ENCODE measurements at places on chromosomes 7 and 10.

- DNase-seq, result peak; percentile 60
Observed at GRCh38 chr10:74825371-74826141, 844 bp upstream of the KAT6B start.

GRCh38 chr10:23344241-23344841 is at the start of gene C10orf67:
Gene C10orf67 (minus strand): TSS chr10:23344797. CDS start chr10:23344774, 23 bp downstream.
- DNase-seq, result no peak

- DNase-seq, result no peak
Observed at GRCh38 chr7:34220506-34221185, 315.3 kb downstream of the BMPER start.

- DNase-seq, result no peak
Observed at GRCh38 chr7:35258868-35259522, 5.1 kb upstream of the TBX20 start.

GRCh38 chr10:130065251-130065650 is 45.4 kb downstream of the C10orf143 start:
- no peak for DNase-seq

DNA sequence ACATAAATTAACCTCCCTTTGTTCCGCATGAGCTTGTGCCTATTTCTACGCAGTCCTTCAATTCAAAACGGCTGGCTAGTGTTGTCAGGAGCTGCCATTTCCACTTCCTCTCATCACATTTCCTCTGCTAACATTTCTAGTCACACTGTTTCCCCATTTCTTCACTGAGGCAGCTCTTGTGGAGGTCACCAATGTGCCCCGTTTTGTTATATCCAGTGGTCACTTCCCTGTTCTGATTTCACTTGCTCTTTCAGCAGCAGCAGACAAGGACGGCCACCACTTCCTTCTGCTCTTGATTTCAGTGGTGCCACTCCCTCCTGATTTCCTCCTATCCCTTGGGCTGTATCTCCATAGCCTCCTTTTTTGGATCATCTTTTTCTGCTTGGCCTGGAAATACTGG is 64.8 kb upstream of the SEC61G start:
- DNase-seq, result no peak

DNA sequence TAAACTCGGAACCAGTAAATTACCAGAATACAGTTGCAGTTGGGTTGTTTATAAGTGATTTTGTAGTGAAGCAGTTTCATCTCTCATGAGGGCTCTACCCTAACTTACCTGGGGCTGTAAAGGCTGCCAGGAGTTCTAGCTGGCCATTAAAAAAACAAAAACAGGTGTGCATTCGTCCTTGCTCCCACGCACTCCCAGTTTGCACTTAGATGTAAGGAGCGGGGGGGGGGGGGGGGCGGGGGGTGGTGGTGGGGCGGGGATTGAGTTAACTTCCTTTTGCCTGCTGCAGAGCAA is 2.3 kb upstream of the PFKFB3 start:
- DNase-seq, result no peak

DNA sequence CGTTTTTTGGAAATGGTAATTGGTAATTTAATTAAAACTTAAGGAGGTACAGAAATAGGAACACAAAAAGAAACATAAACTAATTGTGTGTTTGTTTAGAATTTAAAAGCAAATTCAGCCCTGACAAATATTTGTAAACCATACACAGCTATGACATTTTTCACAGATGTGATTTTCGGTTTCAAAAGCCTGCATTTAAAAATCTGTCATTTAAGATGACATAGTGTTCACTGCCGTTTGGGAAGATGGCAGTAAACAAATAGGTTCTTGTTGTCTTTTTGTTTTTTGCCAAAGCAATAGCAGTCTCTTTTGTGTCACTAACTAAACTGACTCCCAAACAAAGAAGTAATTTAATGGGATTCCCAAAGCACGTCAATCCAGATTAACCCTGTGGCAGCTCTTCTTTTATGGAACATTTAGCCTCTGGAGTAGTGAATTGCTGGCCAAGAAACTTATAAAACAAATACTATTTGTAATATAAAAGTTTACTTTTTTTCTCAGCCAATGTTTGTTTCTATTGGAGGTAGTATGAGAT is 697.6 kb downstream of the PHTF2 start:
- DNase-seq, result no peak

DNA sequence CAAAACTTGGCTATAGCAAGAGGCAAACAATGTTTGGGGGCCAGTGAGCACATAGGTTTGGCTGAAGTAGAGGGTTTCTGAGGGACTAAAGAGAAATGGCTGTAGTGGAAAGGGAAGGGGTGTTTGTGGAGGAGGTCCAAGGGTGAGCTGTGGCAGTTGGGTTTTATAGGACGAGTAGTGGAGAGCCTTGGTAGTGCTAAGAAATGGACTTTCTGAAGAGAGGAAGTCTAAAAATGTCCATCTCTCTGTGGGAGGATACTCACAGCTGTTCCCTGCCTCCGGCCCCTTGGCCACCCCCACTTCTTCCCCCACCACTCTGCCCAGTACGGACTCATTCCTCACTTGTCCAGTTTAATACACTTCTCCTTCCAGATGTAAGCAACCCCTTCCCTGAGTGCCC is 64.3 kb downstream of the ZNF22 start:
- DNase-seq, result no peak

- DNase-seq, result no peak
Observed at GRCh38 chr7:106219170-106219569, 65.6 kb downstream of the NAMPT start.

DNA sequence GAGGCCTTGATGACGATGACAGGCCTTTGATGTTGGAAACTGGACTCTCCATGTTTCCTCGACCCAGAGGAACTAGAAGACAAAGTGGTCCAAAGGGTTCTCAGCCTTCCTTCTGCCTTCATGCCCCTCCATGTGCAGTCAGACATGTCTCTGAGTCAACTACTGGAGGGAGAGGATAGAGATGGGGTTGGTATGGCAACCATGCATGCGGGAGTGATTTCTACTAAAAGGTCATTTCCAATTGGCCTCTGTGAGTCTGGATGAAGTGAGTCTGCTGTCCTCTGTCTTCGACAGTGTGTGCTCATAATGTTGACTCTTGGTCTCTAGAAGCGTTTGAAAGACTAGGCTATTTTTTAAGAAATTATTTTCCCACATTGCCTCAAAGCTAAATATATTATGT is 29.2 kb downstream of the STK17A start:
- peak; percentile 50 for DNase-seq

GRCh38 chr7:92634924-92635519 is 44.8 kb upstream of the FAM133B start:
- DNase-seq, result no peak

DNA sequence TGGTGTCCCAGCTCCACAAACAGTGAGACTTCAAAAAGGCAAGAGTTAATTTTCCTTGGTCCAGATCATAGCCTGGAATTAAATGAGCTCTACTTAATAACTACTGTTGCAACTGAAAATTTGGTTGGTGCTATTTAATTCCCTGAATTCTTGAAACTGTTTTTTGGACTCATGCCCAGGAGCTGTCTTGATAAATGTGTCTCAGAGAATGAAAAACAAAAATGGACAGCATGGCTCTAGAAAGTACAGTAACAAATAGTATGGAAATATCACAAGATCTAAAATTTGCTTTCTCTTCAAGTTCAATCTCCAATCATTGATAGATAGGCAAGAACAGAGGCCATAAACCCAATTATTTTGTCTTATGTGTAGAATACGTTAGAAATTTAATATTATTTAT is 42.5 kb downstream of the CCDC71L start:
- no peak for DNase-seq

DNA sequence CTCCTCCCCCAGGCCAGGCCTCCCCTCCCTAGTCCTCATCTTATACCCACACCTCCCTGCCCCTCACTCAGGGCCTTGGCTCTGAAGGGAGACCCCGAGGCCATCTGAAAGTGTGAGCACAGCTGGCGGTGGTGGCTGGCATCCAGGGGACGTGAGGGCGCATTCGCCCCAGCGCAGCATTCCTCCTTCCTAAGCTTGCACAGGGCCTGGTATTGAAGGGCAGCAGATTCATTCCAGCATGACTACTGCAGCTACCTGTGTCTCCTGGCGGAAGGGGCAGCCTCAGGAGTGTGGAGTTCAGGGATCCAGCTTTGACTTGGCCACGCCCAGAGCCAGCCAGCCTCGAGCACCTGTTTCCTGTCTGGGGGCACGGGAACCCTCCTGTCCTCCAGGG is 72.6 kb downstream of the PARP12 start:
- DNase-seq, result no peak

DNA sequence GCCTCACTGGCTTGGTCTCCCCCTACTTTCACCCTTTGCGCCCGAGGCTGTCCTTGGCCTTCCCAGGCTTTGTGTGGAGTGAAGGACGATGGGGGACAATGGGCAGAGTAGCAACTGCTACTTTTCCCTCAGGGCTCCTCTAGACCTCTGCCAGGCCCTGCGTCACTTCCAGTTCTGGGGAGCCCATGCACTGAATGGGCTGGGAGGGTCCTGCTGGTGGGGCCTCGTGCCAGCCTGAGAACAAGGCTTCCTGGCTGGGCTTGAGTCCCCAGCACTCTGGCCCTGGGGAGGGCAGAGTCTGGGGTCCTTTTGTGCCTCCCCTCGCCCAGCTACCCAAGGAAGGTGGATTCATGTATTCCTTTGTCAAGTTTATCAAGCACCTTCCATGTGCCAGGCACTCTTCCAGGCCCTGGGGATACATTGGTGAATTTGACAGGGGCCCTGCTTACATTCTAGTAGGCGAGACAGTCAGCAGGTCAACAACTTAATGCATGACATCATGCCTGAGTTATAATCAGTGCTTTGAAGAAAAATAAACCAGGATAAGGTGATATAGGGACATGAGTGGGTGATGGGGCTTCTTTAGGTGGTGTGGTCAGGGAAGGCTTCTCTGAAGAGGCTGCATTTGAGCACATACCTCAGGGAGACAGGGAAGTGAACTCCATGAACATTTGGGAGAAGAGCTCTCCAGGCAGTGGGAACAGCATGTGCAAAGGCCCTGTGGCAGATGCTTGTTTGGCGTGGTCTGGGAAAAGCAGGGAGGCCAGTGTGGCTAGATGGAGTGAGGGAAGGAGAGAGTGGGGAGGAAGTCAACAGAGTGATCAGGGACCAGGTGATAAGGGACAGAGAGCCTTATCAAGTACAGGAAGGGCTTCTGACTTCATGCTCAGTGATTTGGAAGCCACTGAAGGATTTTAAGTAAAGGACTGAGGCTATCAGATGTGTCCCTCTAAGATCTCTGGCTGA is 14.1 kb downstream of the ZMIZ1 start:
- DNase-seq, result no peak
